ENCODE measurements at places on chromosomes 2 and 18.

DNA sequence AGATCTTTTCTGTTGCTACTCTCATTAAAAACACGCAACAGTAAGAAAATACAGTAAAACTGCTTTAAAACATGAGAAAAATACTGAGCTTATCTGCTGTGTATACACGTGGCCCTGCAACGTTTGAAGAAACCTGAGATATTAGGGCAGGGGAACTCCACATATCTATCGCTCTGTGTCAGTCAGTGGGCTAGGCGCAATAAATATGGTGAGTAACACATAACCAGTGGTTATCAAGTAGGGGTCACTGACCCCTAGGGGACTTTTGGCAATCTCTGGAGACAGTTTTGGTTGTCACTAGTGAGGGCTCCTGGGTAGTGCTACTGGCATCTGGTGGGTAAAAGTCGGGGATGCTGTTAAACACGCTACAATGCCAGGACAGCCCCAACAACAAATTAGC, 14.9 kb downstream of the STAT1 start:
- no peak for DNase-seq

GRCh38 chr2:240399419-240400324, 35.8 kb upstream of the GPC1 start:
- no peak for DNase-seq

DNA sequence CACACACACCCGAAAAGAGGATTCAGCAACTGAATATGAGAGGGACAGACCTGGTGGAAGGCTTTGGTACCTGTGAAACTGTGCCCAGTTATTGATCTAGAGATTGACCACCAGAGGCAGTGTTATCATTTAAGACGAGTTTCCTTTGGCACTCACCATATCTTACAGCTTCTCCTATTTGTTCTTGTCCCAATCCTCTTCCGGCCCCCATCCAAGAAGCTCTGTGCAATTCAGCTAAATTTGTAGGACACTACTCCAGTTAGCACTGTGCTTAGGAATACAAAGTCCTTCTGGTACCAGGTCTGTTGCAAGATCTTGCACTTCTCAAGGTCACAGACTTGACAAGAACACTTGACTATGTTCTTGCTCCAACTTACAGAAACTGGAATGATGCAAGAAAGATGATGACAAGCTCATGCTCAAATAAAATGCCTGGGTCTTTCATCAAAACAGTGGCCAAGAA, 177.7 kb downstream of the TMEM247 start:
- no peak for DNase-seq

- DNase-seq: no peak
Measured at GRCh38 chr2:48417856-48418838, 111.8 kb upstream of the STON1 start.

GRCh38 chr2:88148929-88149438, 21.1 kb upstream of the FABP1 start:
- DNase-seq: no peak

DNA sequence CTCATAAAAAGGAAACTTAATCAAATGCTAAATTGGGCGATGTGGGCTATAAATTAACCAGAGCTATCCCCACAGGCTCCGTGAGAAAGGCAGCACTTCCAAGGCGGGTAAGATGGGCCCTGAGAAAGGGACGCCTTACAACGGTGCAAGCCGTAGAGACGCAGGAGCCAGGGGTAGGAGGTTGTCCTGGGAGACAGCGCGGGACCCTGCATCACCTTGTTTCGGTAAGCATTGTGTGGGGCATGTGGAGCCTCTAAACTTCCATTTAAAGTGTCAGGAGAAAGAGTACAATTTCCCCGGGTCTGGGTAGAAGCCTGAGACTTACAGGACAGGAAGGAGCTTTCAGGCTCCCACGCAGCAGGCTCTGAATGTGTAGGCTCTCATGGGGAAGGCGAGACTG, 1.2 kb upstream of the PER2 start:
- no peak for DNase-seq

- no peak for DNase-seq
Measured at GRCh38 chr2:168649105-168649504, 153.3 kb upstream of the NOSTRIN start.

DNA sequence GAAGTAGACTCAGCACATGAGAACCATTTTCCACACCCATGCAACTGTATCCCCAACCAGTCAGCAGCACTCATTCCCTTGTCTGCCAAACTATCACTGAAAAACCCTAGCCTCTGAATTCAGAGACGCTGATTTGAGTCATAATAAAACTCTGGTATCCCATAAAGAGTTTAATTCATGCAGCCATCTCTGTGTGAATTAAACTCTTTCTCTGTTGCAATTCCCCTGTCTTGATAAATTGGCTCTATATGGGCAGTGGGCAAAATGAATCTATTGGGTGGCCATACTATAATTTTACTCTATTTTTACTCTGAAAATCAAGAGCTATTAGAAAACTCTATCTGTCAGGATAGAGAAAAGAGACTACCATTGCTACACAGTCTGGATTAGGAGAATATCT, 40.6 kb upstream of the TWSG1 start:
- no peak for DNase-seq

DNA sequence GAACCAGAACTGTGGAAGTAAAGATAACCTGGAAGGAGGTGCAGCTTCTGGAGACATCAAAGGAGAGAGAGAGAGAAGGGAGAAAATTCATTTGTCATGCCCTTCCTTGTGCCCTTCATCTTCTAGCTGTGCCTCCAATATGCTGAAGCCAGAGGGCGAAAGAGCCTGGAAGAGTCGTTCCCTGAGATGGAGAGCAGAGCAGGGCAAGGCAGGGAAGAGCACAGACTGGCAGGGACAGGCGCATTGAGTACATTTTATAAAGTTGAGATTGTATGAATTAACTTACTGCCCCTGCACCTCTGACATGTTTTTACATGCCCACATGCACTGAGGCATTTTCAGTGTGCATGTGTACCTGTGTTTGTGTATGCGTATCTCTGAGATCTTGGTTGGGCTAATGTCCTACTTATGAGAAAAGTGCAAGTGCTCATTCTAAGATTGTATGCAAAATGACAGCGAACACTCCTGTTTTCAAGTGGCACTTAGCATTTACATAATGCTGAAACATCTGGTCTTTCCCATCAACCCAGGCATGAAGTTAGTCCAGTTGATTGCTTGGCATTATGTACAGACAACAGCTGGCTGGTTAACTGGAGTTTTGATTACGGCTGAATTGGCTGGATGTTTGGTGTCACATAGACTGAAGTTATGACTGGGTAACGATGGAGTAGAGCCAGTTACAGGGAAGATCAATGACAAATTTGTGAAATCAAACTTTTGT, 23.7 kb upstream of the MMADHC start:
- DNase-seq: no peak

DNA sequence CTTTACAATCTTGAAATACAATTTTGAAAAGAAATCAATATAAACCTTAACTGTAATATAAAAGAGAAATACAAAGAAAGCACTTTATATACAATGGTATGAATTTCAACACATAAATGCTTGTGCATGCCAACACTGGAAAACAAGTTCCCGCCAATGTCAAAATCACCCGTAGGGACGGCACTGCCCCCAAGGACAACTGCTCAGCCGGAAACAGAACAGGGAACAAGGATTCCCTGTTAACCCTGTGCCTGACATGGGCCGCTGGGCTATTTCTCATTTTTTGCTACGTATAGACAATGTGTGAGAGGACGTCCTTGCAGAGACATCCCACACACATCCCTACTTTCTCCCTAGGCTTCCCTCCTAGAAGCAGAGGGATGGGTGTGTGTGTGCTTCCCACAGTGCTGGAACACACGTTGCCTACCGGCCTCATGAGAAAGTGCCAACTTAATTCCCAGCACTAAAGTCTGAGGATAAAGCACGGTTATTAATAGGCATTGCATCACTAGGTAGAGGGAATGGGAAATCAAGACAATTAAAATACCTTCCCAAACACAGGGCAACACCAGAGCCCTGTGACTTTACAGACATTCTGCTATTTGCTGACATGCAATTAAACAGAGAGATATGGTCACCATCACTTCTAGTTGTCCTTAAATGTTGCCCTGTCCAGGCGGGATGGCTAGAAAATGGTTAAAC, 14.4 kb downstream of the AFG3L2 start:
- no peak for DNase-seq

DNA sequence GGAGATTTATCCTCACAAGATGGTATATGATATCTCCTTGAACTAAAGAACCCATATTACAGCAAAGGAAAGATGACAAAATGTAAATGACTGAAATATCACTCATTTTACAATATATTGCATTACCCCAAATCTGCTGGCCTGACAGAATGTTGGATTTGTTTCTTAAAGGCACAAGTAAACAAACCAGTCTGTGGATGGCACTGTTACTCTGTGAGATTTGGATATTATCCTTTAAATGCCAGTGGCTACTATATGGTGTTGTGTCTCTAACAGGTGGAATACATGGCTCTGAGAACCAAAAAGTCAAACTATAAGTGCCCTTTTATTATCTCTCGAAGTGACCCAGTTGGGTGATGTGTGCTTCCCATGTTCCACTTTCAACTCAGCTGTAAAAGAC, 125.7 kb downstream of the PDE1A start:
- DNase-seq: no peak

DNA sequence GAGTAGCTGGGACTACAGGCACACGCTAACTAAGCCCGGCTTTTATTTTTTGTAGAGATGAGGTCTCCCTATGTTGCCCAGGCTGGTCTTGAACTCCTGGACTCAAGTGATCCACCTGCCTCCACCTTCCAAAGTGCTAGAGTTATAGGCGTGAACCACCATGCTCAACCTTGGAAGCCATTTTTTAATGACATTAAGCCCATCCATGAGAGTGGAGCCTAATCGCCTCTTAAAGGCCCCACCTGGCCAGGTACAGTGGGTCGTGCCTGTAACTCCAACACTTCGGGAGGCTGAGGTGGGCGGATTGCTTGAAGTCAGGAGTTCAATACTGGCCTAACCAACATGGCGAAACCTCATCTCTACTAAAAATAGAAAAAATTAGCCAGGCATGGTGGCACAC, 41.6 kb upstream of the TFCP2L1 start:
- DNase-seq: no peak

DNA sequence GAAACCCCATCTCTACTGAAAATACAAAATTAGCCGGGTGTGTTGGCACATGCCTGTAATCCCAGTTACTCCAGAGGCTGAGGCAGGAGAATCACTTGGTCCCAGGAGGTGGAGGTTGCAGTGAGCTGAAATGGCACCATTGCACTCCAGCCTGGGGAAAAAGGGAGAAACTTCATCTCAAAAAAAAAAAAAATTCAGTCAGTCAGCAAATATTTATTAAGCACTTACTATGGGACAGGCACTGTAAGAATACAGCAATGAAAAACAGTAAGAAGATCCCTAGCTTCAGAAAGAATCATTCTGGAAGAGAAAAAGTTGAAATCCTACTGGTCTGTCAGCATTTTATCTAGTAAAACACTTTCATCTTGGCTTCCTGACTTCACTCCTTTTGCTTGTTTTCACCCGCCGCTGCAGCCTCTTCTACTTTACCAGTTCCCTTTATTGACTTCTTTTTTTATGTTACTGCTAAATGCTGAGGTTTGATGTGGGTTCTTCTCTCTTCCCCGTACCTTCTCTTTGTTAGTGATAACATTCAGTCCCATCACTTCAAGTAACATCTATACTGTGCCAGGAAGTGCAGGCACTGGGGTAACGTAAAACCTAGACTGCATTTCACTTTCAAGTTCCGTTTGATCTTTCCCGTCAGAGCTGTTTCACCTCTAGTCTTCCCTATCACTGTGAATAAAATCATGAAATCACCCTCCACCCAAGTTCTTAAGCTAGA, 10.8 kb upstream of the TAF4B start:
- peak; percentile 59 for DNase-seq

DNA sequence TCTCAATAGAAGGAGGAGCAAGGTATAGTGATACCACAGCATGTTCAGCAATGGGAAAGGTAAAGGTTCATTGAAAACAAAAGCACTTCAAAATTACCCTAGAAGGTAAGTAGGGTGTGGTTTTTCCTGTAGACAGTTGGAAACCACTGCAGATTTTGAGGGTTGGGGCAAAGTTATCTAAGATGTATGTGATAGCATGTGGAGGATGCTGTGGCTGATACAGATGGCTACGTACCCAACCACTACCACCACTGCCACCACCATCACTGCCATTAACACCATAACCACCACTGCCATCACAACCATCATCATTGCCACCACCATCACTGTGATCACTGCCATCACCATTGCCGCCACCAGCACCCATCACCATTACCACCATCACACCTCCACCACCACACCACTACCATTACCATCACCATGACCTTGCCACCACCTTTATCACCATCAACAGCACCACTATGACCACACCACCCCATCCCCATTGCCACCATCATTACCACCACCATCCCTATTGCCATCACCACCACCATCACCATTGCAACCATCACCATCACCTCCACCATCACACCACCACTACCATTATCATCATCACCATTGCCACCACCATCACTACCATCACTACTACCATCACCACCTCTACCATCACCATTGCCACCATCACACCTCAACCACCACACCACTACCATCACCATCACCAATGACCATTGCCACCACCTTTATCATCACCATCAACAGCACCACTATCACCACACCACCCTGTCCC, 3.7 kb downstream of the TMSB10 start:
- peak; percentile 83 for DNase-seq

GRCh38 chr2:595831-596592, 81.2 kb downstream of the TMEM18 start:
- no peak for DNase-seq

DNA sequence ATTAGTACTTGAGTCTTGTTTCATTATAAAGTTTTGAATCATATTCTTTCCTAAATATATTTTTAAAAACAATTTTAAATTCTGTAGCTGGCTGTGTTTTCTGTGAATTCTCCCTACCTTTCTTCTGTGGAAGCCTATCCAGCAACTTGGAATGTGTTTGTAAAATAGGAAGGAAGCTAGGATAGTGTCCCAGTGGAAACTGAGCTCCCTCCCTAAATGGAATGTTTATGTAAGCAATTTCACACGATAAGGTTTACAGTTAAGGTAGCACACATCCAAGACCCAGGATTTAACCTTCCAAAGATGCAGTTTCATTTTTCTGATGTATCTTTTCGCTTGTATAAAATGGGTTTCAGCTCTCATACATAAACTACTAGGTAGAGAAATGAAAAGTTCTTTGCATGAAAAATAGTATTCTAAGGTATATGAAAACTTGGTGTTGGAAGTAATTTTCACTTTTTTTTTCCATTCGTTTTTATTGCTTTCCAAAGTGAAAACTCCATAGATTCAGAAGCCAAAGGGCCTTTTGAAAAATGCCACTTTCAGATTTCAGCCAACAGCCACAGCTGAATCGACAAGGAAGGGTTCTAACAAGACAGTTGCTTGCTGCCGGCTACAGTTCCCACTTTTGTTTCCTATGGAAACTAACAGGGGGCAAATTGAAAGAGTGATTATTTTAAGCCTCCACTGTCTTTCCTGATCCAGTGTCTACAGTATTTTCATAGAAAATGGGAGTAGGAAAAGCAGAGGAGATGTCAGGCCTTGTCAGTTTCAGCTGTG, 405.1 kb upstream of the POU3F3 start:
- DNase-seq: no peak

DNA sequence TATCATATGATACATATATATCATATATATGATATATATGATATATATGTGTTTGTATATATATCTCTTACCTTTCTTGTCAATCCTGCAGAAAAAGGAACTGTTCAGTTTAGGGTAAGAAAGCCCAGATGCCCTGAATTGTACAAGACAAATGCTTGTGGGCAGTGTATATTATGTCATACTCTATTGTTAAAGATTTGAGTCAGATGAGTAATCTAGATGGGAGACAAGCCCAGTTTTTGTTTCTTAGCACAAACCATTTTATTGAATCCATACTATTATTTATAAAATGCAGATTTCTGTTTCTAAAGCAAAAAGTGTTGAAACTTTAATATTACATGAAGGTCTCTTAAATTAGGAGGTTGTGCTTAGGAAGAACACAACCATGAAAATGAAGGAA, 90.6 kb downstream of the VRK2 start:
- no peak for DNase-seq

- no peak for DNase-seq
Measured at GRCh38 chr2:129233751-129234406, 745.6 kb upstream of the RAB6C start.
